ENCODE measurements at places on chromosomes 1 and 21.

GRCh38 chr1:230839173-230839572 is 29.1 kb downstream of the C1orf198 start:
- DNase-seq: no peak

DNA sequence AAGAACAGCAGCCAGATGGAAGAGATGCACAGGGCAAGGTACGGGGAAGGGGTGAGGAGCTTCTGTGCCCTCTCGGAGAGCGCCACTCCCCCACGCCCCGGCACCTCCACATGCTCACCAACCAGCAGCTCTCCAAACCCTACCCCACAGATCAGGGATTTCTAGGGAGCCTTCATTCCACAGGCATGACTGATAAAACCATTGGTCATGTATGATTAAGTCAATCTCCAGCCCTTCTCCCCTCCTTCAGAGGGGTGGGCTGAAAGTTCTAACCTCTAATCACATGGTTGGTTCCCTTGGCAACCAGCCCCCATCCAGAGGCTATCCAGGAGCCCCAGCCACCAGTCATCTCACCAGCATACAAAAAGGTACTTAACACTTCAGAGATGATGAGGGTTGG is 144.7 kb downstream of the TGFBR3 start:
- DNase-seq: no peak

GRCh38 chr1:1146026-1146425 is 27.7 kb upstream of the TTLL10 start:
- DNase-seq: no peak

GRCh38 chr1:229130028-229130668 is 140.8 kb upstream of the RAB4A start:
- DNase-seq: peak; percentile 39

DNA sequence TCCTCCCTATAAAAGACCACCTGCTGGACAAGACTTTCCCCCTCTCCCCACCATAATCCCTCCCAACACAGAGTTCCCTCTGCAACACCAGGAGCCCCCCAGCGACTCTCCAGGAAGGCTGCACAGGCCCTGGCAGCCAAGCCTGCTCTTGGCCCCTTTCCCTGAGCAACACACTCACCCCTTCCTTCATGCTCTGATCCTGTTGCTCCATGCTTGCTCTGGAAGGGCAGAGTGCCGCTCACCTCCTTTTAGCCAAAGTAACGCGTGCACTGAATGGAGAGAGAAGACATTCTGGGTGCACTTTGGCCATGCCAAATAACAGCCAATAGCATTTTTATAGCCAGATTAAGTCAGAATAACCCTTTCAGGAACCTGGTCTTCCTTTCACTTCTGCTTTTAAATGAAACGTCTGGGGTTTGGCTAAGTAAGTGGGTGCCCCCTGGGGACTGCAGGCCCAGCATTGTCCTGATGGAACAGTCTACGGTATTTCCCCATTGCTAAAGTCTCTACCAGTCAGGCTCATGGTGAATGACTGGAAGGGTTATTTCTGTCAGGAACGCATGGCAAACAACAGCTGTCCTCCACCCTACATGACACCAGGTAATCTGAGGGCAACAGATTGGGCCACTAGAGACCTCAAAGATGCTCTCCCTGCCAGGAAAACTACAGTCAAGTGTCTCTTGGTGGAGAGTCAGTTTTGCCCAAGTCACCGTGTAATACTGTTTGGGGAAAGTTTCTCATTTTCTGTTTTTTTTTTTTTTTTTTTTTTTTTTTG is at the start of gene SLC2A5:
Gene SLC2A5, minus strand, starts transcription at position 310 of the 775 bp plus-strand sequence. Its CDS starts 99 bp downstream, at position 211.
- no peak for DNase-seq

GRCh38 chr1:31859719-31860118 is 43.9 kb upstream of the SPOCD1 start:
- DNase-seq: no peak

GRCh38 chr1:166080277-166080966 is 86.4 kb downstream of the FAM78B start:
- DNase-seq: no peak

DNA sequence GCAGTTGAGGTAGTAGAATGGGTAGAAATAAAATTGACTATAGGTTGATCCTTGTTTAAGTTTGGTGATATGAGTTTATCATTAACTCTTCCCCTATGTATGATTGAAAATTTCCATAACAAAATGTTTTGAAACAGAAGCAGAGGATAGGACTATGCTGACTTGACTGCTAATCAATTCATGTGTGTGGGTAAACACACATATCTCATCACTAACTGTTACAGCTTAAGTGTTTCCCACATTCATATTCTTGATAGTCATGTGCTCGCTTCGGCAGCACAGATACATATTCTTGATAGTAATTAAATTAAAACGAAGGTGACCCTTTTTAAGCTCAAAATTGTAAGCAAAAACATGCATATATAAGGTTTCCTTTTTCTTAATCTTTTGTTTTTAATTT is 68.2 kb upstream of the SAMSN1 start:
- DNase-seq: no peak

DNA sequence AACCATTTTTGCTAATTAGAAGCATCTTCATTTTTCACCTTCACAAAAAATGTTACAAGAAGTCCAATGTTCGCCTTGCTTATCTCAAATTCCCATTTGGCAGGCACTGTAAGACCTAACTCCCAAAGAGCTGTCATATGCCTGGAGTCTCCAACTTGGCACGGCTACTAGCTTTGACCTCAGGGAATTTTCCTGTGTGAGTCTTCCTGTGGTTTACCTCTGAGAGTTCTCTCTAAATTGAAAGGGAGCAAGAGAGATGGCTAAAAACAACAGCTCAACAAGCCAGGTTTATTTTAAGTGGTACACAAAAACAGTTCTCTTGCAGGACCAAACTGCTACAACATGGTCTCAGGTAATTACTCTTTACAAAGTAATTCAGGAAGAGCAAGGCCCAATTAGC is 756.0 kb upstream of the ADGRL2 start:
- no peak for DNase-seq

GRCh38 chr21:36980280-36981048 is 14.0 kb upstream of the HLCS start:
- peak; percentile 49 for DNase-seq

DNA sequence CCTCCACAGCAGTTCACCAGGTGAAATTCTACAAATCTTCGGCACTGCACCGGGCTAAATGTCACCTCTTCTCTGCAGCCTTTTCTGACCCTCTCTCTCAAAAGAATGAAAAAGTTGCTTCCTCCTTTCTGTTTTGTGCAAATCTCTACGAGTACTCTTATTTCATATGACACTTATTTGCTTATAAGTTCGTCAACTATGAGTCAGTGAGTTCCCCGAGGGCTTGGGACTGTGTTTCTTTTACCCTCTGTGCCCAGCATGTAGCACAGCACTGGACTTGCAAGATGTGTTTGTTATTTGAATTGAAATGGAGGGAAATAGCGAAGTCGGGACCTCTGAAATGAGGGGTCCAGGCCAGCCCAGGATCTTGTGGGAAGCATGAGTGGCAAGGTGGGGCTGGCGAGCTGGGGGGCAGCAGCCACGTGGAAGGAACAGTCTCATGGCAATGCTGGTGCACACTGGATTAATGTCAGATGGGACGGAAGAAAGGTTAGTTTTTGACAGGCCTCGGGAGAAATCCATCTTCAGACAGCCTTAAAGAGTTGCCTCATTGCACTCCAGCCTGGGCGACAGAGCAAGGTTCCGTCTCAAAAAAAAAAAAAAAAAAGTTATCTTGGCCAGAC is 6.2 kb downstream of the SLC6A9 start:
- DNase-seq: no peak

- no peak for DNase-seq
Observed at GRCh38 chr1:38223391-38223790, 176.8 kb upstream of the POU3F1 start.

GRCh38 chr1:3491291-3492246 is 37.1 kb downstream of the ARHGEF16 start:
- DNase-seq: peak; percentile 90

DNA sequence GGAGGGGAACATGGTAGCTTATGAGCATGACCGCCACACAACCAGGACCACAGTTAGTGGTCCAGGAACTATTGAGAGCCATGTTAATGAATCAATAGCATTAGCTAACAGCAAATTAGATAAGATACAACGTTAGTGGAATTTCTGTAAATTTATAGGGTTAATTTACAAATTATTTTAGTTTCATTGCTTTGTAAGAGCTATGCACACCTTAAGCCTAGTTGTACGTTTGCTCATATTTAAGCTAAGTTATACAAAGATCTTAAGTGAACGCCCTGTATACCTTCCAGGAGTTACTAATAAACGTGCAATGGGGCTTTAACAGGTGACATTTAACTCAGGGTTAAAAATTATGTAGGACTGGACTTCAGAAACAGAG is 749 bp downstream of the EXOSC10 start:
- no peak for DNase-seq

- DNase-seq: no peak
Observed at GRCh38 chr1:3717041-3717714, 35.1 kb upstream of the CCDC27 start.

DNA sequence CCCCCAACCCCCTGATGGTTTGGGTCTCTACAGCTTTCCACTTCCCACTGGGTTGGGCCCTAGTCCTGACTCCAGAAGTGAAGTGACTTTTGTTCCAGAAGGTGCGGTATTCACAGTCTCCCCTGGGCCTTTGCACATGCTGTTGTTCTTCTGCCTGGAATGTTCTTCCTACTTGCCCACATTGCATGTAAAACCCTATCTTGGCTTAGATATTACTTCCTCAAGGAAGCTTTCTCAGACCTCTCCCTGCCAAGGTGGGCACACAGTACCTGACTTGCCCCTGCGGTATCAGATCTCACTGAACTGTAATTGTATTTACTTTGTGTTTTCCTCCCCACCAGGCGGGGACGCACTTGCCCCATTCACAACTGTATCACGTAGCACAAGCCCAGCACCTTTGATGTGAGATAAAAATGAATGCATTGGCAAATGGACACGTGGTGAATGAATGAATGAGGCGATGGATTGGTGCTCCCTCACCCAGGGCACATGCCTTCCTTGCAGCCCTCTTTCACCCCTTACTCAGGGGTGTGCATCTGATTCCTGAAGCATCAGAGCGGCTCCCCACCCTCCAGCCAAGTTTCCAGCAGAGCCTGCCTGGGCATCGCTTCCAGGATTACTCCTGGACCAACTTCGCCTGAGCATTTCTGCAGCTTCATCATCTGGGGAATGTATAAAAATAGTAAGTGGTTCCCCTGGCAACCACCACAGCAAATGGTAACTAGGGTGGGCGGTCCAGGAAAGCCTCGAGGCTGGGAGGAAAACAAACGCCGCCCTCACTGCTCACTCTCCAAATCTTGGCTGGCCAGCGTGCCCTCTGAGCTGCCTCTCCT is 19.8 kb downstream of the NENF start:
- DNase-seq: no peak

- DNase-seq: no peak
Observed at GRCh38 chr1:182845379-182845778, 6.2 kb downstream of the DHX9 start.

- no peak for DNase-seq
Observed at GRCh38 chr1:169809370-169810095, 14.8 kb upstream of the METTL18 start.

DNA sequence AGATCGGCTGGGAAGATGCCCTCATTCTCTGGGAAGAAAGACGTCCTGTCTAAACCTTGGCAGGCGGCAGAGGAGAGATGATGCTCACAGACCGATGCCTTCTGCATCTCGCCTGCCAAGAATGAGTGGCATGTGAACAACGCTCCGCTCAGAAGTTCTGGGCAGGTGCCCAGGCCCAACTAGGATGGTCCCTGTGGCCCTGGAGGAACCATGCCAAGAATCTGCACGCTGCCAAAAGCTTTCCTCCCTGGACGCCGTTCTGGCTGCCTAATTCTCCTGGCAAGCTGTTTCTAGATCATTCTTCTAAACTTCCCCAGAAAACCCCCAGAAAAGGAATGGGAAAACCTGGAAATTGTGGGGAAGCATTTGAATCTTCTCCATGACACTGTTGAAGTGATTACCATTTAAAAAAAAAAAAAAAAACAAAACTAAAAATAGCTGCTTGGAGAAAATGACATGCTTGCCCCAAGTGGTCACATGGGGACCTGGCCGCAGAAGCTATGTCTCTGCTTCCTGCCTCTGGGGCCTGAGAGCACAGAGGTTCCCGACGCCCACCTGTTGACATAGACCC is 440.9 kb downstream of the PRDM2 start:
- no peak for DNase-seq

All from activated naive CD8-positive, alpha-beta T cell treated with anti-CD3 and anti-CD28 coated beads, Interleukin-2, amount 10 ng/mL, durations not matched to agents 7 days and 5 days (primary cell).